ENCODE measurements at places on chromosomes 5 and 9.

DNA sequence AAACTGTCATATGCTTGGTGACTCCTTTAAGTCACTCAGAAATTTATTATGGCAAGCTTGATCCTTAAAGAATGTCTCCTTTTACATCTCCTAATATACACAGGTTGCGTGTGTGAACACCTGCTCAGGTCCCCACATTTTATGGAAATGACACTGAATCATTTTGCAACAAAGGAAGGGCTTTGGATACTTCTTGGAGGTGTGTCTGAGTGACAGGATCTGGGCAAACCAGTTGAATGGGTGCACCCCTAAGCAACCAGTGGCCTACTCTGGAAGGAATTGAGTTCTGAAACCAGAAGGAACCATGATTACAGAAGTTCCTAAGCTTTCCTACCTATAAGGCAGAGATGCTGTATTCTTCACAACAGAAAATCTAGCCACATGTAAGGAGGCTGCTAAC, 483.9 kb upstream of the KLF4 start:
- no peak for DNase-seq

DNA sequence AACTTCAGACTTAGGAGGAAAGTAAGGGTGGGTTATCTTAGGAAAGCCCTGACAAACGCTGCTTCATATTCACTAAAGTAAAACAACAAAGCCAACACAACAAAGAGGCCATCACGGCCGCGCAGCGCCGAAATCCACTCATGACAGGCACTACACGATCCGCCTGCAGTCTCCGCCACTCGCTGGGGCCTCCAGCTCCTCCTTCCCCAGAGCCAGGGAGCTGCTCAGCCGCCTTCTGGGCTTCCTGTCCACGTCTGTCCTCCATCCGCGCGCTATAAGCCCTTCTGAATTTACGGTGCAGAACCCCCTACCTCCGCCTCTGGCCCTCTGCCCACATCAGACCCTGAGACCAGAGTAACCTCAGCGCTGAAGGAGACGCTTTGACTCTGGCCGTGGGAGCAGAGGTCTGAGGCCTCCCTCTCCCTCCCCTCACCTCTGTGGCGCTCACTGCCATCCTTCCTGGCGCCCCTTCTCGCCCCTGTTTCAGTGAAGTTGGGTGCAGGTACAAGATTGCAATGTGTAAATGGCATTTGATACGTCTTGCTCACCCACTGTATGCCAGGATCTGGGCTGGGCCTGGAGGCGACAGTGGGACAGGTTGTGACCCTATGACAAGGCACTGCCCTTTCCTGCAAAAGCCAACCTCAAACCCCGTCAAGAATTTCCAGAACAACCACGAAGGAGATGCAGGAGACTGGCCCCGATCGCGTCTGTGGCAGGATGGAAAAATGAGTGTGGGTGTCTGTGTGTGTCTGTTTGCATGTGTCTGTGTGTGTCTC, 74.9 kb upstream of the PHYKPL start:
- DNase-seq = no peak

DNA sequence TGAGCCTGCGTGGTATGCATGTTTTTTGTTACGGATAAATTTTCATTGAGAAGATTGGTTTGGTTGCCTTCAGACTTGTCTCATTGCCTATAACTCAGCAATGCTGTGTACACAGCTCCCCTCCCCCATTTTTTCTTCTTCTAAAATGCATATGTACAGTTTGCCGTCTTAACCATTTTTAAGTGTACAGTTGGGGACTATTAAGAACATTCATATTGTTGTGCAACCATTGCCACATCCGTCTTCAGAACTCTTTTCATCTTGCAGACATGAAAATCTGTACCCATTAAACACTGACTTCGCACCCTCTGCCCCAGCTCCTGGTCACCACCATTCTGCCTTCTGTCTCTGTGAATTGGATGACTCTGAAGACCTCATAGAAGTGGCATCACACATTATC, 6.2 kb downstream of the EXOC3 start:
- no peak for DNase-seq

DNA sequence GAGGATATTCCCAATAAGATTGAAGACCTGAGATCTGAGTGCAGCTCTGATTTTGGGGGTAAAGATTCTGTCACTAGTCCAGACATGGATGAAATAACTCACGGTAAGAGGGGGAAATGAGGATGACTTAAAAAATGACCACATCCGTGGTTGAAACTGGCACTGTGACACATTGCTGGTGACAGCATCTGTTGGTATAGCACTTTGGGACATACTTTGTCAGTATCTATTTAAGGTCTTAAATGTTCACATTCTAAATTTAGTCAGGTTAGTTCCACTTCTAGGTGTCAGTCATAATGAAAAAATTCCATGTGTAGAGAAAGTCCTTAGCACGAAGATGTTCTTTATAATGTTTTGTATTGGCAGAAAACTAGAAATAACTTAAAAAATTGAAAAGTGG, 70.9 kb downstream of the GAPVD1 start:
- no peak for DNase-seq

GRCh38 chr5:157559301-157559700, 16.3 kb downstream of the ADAM19 start:
- DNase-seq = no peak

GRCh38 chr5:148909040-148909439, 82.6 kb downstream of the ADRB2 start:
- no peak for DNase-seq

DNA sequence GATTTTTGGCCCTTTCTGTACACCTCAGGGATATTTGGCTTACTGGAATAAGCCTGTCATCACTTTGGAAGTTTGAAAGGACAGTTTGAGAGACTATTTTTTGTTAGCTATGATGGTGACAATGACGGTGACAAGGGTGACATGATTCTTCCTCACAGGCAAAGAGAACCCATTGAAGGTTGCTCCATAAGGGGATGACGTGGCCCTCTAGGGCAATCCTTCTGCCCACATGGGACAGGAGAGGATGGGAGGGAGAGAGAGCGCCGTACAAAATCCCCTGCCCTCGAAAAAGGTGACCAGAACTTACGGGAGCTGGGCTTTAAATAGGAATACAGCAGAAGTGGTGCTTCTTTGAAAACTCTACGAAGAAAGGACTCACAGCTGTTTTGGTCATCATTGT, 22.6 kb downstream of the HRH2 start:
- DNase-seq = no peak
